Astrocyte (in vitro differentiated cells and primary cell): ENCODE measurements at places on chromosomes 7 and 10. TPM values are rescaled to one million over a fixed set of nuclear protein-coding genes. Genes with fewer than 3 reads are reported as not detected.

DNA sequence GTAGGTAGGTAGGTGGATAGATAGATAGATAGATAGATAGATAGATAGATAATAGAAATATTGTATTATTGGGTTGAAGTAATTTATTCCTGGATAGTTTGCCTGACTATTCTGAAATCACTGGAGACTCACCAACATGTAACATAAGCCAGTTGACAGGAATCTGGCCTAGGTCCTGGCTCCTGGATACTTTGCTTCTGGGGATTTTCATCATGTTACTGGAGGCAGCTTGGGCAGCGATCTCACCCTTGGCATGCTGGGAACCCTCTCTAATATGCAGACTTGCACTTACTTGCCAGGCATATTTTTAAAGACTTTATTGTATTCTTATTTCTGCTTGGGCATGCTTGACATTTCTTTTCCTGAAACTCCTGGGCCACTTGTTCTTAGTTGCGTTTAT lies 709.1 kb upstream of the FZD8 start:
- no peak for DNase-seq

GRCh38 chr10:1611936-1612550 lies 125.3 kb downstream of the ADARB2 start:
- DNase-seq: no peak

The NODAL gene
- 0.43 TPM in 1 of 2 replicates, not detected in the other for total RNA-seq

The LBX1 gene
- not detected in 2 replicates for total RNA-seq

- DNase-seq: peak; percentile 80
Measured at GRCh38 chr7:33873981-33874750, 31.2 kb upstream of the BMPER start.
